ENCODE measurements at places on chromosomes 3 and 15.
A peak's percentile ranks its signal among the peaks of the same experiment; 100 is the strongest.

GRCh38 chr15:85142312-85142711, 160.7 kb downstream of the PDE8A start:
- DNase-seq: no peak

DNA sequence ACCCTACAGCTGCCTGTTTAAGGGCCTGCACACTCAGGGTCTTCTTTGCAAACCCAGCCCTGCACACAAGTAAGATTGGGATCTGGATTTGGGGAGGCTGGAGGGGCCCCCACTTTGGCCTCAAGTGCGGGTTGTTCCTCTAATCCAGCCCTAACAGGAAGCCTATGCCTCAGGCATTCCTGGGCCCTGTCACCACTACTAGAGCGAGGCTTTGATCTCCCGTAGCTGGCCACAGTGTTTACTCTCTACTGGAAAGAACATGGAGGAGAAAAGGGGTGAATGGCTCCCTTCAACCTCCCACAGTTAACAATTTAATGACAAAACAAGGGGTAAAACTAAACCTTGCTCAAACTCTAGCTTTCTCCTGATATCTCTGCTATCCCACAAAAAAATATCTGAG, 48.4 kb downstream of the DZIP1L start:
- DNase-seq: no peak

GRCh38 chr3:113541519-113541918, 9.2 kb downstream of the SIDT1 start:
- no peak for DNase-seq

DNA sequence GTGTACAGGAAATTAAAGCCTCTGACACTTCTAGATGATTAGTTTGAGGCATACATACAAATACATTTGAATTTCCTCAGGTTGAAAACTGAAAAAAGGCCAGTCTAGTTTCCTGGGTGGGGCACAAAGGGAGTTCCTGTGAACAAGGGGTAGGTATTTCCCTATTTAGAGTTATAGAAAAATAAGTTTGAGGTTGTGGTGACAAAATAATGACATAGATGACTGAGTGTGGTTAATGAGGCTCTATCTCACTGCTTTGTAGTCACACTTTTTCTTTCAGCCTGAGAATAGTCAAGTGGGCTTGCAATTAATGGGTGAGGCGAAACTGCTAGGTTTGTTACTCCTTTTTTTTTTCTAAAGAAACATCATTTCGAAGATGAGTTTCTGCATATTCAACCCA, 4.3 kb downstream of the SLCO3A1 start:
- DNase-seq: peak; percentile 25

GRCh38 chr3:31004025-31004678, 109.7 kb upstream of the GADL1 start:
- no peak for DNase-seq

GRCh38 chr3:60916546-60916945, 334.7 kb downstream of the FHIT start:
- no peak for DNase-seq

DNA sequence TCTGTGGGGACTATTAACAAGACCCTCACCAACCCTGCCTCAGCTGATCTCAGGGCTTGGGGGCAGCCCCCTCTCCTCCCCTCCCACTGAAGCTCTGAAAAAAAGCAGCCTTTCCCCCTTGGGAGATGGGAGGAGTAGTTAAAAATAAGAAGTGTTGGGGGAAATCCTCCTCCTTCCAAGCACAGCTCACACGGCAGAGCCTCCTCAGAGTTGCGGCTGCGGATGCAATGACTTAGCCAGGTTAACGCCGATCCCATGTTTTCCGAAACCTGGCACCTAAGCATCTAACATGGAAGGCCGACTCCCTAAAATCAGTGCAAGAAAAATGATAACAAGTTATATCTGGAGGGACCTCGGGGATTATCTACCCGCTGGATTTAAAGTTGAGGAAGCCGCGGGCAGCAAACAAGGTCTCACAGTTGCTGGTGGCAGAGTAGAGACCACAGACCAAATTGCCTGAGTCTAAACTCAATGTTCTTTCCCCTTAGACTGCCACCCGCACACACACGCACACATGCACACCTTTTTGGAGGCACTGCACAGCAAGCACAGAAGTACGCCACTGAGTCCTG, 1.1 kb upstream of the TPM1 start:
- no peak for DNase-seq

- no peak for DNase-seq
Observed at GRCh38 chr3:174116421-174116820, 718.9 kb downstream of the NLGN1 start.

- no peak for DNase-seq
Observed at GRCh38 chr15:51049081-51049480, 45.6 kb downstream of the TNFAIP8L3 start.

- DNase-seq: no peak
Observed at GRCh38 chr3:31575448-31575847, 42.7 kb downstream of the STT3B start.

- DNase-seq: no peak
Observed at GRCh38 chr3:10519236-10519635, 13.8 kb upstream of the ATP2B2 start.

DNA sequence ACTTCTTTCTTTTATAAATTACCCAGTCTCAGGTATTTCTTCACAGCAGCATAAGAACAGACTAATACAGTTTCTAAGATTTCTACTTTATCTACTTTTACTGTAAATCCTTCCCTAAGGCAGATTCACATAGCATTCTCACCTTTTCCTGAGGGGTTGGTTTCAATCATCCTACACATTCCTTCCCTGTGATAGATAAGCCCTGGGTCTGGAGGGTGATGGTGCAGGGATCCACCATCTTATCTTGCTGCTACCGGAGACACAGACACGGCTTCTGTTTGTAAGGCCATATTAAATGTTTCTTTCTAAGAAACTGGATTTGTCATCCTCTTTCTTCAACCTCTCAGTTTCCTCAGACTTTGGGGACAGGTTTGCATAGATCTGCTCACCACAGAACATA, 6.1 kb downstream of the IQCF5 start:
- DNase-seq: no peak

GRCh38 chr3:41331041-41331440, 131.7 kb downstream of the CTNNB1 start:
- no peak for DNase-seq

GRCh38 chr3:184477940-184478339, 83.6 kb upstream of the EPHB3 start:
- no peak for DNase-seq

DNA sequence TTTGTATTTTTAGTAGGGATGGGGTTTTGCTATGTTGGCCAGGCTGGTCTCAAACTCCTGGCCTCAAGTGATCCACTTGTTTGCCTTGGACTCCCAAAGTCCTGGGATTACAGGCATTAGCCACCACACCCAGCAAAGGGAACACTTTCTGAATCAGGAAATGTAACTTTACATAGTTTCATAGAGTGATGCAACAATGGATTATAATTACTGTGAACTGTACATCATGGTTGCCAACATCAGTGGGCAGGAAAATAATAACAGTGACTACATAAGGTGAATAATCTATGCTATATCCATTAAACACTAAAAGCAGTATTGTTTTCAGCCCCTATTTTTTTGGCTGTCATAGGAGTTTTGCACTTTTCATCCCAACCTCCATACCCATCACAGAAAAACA, 5.0 kb upstream of the KPNA1 start:
- DNase-seq: no peak

DNA sequence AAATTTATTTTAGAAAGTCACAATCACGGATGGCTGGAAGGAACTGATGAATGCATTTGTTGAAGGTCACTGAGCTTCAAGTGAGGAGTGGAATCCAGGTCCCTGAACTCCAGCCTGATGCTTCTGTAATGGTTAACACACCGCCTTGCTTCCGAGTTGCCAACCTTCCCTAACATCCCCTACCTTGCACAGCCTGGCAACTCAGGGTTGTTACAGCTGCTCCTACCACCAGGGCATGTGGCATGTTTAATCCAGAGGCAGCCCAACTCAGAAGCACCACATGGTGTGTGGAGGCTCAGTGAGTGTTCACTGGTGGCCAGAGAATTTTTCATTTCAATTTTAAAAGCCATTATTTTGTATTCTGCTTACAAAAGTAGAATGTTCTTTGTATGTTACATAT, 4.9 kb downstream of the TM2D3 start:
- no peak for DNase-seq

DNA sequence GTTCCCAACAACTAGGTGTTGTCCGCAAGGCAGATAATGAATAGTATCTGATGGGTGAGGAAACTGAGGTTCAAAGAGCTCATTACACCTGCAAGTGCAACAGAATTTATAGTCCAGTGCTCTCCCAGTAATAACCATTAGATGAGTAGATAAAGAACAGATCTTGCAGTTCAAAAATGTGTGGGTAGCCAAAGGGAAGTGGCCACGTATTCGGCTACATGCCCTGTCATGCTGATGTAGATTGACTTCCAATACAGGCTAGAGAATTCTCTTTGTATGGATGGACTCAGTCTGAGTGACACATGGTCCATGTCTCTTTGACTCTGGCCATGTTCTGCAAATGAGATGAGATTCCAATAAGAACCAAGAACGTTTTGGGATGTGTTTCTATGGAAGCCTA, 187.9 kb upstream of the LPP start:
- DNase-seq: no peak

- no peak for DNase-seq
Observed at GRCh38 chr3:150494411-150494977, 51.8 kb downstream of the SERP1 start.

DNA sequence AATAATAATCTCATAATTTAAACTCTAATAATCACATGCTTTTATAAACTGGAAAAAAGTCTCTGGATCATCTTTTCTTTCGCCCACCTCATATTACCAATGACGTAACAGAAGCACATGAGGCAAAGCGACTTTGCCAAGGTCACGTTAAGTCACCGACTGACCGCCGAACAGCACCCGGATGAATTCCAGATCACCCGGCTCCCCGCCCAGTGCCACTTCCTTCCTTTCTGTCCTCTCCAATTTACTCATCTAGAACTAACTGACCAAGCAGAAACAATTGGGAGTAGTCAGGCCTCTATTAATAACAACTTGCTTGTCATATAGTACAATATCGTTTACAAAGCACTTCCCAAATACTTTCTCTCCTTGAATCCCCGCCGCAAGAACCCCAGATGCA, 21.1 kb downstream of the FGF12 start:
- DNase-seq: no peak

- DNase-seq: no peak
Observed at GRCh38 chr15:84620626-84621025, 19.8 kb downstream of the ZSCAN2 start.

- DNase-seq: no peak
Observed at GRCh38 chr3:52454938-52455282, 494 bp upstream of the NISCH start.

GRCh38 chr3:36514171-36514570, 133.9 kb downstream of the STAC start:
- DNase-seq: no peak

DNA sequence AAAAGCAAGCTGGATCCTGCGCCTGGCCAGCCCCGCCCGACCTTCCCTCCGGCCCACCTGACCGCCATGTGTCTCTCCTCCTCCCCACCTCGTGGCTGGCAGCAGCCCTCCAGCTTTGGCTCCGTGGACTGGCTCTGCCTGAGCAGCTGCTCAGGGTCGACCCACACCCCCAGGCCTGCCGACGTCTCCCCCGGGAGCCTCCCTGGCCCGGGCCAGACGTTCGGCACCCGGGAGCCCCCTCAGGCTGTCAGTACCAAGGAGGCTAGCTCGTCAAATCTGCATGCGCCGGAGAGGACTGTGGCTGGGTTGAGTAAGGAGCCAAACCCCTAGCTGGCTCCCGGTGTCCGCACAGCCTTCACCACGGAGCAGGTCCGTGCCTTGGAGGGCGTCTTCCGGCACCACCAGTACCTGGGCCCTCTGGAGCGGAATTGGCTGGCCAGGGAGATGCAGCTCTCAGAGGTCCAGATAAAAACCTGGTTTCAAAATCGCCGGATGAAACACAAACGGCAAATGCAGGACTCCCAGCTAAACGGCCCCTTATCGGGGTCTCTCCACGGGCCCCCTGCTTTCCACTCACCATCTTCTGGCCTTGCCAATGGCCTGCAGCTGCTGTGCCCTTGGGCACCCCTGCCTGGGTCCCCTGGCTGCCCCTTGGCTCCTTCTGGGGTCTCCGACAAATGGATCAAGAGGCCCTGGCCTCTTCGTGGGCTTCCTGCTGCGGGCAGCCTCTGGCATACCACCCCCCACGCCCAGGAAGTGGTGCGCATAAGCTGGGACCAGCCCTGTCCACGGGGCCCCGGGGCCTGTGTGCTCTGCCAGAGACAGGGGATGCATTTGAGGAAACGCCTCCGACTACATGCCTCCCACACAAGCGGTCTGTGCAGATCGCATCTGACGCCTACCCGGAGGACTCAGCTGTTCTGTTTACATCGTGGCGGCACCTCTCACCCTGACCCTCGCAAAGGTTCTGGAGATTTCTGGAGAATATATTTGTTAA, 345.0 kb downstream of the ZNF385D start:
- no peak for DNase-seq

DNA sequence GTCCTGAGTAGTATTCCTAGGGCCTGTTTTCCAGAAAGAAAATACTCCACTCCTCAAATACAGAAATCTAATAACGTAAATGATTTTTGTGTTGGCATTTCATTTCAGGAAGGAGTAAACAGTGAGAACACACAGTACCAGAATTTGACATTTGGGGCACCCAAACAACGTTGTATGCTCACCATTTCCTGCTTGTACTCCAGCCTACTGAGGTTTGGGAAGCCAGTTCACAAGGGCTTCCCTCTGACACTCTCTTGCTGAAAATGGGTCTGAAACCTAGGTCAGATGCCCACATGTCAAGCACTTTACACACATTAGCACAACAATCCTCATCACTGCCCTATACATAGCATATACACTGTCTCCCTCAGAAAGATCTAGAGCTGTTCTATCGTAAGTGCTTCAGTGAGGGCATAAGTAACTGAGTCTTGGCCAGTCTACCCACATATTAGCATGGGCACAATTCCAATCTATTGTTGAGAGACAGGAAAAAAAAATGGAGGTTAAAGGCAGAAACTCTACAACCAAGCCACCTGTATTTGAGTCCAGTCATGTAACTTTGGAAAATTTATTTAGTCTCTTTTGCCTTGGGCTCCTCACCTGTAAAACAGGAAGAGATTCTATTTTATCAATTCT, 43.5 kb upstream of the RSL24D1 start:
- DNase-seq: no peak

DNA sequence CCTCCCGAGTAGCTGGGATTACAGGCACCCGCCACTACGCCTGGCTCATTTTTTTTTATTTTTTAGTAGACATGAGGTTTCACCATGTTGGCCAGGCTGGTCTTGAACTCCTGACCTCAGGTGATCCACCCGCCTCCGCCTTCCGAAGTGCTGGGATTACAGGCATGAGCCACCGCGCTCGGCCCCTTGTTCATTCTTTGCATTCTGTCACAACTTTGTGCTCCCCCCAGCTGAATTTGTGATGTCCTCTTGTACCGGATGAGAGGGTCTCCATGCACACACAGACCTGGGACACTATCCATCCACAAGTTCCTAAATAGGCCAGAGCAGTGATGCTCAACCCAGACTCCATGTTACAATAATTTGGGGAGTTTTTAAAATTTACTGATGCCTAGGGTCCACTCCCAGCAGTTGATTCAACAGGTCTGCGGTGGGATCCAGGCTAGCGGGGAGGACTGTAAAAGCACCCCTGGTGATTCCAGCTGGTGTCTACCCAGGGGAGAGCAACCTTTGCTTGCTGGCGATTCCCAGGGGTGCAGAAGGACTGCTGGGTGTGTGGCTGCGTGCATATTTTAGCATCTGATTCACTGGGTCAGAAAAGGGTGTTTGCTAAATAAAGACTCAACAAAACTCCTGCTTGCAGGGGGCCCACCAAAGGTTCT, 1.0 kb downstream of the RASSF1 start:
- no peak for DNase-seq
